ENCODE measurements at places on chromosomes 6 and 20. TPM values are rescaled to one million over a fixed set of nuclear protein-coding genes. Genes with fewer than 3 reads are reported as not detected.

Gene SPTLC3
- total RNA-seq = 30.4 TPM

Gene FAM229B
- total RNA-seq = 3.9 TPM

Gene GPR63
- 0.14 TPM for total RNA-seq

Gene SLC32A1
- not detected for total RNA-seq

Gene C6orf163
- 0.79 TPM for total RNA-seq

Gene PPP1R16B
- total RNA-seq = 0.84 TPM

Gene RING1
- total RNA-seq = 19.7 TPM

Gene OXT
- total RNA-seq = 0.75 TPM

Gene MATN4
- not detected for total RNA-seq

Gene ABT1
- total RNA-seq = 9.2 TPM

Gene BPI
- total RNA-seq = 10.3 TPM

Gene ETV7
- total RNA-seq = 0.17 TPM

Gene DEFB124
- not detected for total RNA-seq

Gene HCRTR2
- total RNA-seq = not detected

Gene RSPO3
- 1.4 TPM for total RNA-seq

Gene KIFC1
- total RNA-seq = 30.0 TPM

Gene ZNF318
- total RNA-seq = 9.1 TPM

Gene C20orf144
- not detected for total RNA-seq

Gene PRDM13
- not detected for total RNA-seq

Gene TRIM31
- total RNA-seq = 0.17 TPM

Data from liver (tissue), 10 donors.